DMS79 treated with DMSO at 0.1 percent for 48 hours (cell line): ENCODE measurements at places on chromosomes 5 and 9.

GRCh38 chr5:67090593-67090992 lies 106.0 kb downstream of the CD180 start:
- DNase-seq = no peak

DNA sequence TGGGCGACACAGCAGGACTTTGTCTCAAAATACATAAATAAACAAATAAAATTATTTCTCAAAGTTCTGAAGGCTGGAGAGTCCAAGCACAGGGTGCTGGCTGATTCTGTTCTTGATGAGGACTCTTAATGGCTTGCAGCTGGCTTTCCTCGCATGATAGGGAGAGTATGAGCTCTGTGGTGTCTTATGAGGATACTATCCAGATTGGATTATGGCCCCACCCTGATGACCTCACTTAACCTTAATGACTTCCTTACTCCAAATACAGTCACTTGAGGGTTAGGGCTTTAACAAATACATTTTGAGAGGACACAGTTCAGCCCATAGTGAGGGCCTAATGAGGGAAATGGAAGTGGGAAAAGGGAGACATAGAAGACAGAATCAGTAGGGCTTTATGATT lies 87.7 kb downstream of the FOCAD start:
- no peak for DNase-seq

- no peak for DNase-seq
Observed at GRCh38 chr9:134186471-134187109, 22.2 kb upstream of the RNU6ATAC start.

GRCh38 chr5:176802116-176802784 lies 8.1 kb upstream of the UNC5A start:
- no peak for DNase-seq

DNA sequence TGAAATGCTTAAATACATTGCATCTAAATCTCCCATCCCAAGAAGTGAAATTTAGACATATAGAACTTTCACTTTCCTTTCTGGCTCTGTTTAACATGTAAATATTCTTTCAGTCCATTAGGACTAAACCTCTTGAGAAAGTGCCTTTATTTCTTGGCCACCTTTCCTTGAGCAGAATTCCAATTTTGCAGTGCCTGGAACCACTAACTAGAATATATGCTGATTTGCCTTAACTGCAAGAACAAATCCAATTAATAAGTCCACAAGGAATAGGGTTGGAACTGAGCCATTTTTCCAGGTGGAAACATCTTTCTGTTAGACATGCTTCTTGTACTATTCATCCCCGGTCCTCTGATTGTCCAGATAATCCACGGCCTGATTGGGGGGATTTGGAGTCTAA lies 478.0 kb downstream of the ENC1 start:
- DNase-seq = no peak

DNA sequence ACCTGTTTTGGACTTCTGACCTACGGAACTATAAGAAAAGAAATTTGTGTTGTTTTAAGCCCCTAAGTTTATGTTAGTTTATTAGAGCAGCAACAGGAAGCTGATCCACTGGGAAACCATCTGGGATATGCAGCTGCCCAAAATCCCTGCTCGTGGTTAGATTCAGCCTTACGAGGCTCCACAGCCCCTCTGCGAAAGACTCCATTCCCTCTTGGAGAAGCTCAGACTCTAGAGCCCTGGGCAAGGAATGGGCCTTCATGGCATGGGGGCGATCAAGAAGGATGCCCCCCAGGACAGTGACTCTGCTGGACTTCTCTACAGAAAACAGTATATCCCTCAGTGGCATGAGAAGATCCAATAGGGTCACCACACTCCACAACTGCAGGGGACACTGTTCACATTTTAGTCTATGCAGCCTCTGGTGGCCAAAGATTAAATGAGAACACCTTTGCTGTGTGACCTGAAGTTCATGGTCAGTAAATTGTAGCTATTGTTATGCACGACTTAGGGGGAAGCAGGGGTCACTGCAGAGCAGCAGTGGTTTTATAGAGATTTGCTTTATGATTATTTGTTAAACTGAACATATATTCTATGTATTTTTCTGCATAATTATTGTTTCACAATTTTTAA lies 21.1 kb downstream of the IRF1 start:
- no peak for DNase-seq
